Activated CD4-positive, alpha-beta memory T cell treated with anti-CD3 and anti-CD28 coated beads for 36 hours (primary cell): ENCODE measurements at places on chromosomes 1 and 21. TPM values are rescaled to one million over a fixed set of nuclear protein-coding genes. Genes with fewer than 3 reads are reported as not detected.
A peak's percentile ranks its signal among the peaks of the same experiment; 100 is the strongest.

DNA sequence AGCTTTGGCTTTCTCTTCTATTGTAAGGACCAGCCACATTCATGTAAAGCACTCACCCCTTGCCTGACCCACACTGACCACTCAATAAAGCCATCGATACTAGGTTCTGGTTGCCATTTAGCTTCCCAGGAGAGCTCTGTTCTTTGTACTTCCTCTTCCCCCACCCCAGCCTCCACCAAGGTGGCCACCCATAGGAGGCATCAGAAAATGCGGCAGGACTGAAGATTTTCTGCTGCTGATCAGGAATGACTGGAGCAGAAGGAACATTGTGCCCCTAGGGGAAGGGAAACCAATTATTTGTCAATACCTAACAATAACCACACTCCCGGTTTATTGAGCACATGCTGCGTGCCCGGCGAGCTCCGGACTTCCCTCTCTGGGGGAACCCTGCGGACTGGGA lies 5.2 kb upstream of the SMIM12 start:
- no peak for DNase-seq

GRCh38 chr1:233664804-233665574 lies 51.1 kb downstream of the KCNK1 start:
- DNase-seq: no peak

DNA sequence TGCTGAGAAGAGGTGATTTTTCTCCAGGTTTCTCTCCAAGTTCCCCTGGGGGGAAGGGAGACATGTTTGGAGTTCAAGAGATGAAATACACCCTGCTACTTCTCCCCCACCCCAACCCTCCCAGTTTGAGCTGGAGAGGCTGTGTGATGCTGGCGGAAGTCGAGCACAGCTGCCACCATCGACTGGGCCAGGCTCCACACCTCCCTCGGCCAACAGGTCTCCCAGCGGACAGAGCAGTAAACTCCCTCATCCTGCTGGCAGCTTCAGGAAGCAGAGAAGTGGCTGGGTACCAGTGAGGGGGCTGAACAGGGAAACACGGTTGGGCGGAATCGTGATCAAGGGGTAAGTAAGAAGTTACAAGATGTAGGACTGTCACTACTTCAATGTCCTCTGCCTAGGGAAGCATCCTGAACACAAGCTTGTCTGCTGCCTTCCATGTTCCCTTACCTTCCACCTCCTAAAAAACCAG lies 6.6 kb upstream of the NHLH1 start:
- DNase-seq: no peak

- no peak for DNase-seq
These were observed 22.2 kb upstream of the DPT start for GRCh38 chr1:168751195-168751650.

GRCh38 chr1:231465051-231465450 lies 43.0 kb upstream of the EGLN1 start:
- DNase-seq: peak; percentile 10

GRCh38 chr1:212442408-212442807 lies 9.7 kb downstream of the NENF start:
- DNase-seq: no peak

GRCh38 chr21:45546636-45547544 lies 4.7 kb upstream of the SLC19A1 start:
- DNase-seq: no peak

- DNase-seq: no peak
These were observed 97.5 kb upstream of the KCNJ6 start for GRCh38 chr21:38013741-38014140.

GRCh38 chr1:19044975-19045831 lies 88.7 kb upstream of the IFFO2 start:
- DNase-seq: peak; percentile 46

DNA sequence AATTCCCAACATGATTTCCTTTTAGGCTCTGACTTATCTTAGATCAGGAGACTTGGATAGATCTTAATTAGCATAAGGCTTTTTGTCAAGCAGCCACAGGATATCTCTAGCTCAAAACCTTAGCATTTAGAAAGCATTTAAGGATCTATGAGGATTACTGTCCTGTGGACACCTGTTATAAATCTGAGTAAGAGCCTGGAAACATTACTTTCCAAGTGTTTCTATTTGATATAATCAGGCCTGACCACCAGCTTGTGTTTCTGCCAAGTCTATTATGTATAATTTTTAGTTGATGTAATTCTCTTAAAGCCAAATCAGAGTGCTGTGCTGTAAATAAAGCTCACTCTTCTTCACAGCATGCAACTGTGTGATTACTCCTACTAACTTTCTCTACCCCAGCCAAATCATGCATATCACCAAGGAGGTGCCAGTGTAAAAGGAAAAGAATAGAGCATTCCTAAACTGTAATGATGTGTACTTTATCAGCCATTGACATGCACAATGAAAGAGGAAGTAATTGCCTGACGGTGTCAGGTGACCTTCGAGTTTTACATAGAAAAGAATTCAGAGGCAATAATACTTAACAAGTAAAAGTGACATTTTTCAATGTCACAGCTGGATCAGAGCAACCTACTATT lies 309.9 kb upstream of the PRMT6 start:
- DNase-seq: no peak

DNA sequence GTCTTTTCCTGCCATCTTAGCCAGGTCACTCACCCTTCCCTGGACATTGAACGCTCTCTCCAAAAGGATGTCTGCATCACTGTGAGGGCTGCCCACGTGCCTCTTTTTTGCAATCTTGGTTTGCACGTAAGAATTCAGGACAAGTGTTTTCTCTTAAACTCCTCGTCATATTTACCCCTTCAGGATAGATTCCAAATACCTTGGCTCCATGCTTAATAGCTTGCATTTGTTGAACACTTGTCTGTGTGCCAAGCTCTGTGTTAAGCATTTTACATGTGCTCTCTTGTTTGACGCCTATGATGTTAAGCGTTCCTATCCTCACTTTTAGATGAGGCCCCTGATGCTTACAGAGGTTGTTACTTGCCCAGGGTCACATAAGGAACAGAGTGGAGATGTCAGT lies 29.8 kb downstream of the RCSD1 start:
- no peak for DNase-seq

- DNase-seq: no peak
These were observed 87.0 kb downstream of the SYT14 start for GRCh38 chr1:210024996-210025395.

DNA sequence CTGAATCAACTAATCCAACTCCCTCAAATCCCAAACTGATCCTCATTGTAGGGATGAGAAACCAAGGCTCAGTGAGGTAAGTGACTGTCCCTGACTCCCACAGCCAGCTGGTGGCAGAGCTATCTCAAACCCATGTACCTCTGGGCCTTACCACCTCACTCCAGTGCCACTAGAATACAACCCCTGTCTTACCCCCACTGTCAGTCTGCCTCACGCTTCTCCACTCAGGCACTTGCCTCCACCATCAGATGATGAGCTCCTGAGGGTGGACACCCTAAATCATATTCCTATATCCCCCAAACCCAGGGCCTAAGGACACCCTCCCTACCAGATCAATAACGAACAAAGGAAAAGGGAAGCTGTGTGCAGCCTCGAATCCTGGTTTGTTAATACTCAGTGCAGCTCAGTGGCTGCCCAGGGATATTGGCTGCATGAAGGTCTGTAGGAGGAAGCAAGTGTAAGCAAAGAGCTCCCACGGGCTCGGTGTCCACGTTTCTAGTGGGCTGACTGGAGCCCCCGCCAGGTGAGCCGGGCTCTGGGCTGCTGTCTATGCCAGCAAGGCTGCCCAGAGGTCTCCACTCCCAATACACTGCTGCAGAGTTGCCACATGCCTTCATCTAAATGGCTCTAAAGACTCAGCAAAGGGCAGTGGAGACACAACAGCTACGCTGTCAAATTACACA lies 533.4 kb downstream of the MATN1 start:
- DNase-seq: no peak

GRCh38 chr1:191870490-191870889 lies 287.8 kb upstream of the RGS18 start:
- no peak for DNase-seq

DNA sequence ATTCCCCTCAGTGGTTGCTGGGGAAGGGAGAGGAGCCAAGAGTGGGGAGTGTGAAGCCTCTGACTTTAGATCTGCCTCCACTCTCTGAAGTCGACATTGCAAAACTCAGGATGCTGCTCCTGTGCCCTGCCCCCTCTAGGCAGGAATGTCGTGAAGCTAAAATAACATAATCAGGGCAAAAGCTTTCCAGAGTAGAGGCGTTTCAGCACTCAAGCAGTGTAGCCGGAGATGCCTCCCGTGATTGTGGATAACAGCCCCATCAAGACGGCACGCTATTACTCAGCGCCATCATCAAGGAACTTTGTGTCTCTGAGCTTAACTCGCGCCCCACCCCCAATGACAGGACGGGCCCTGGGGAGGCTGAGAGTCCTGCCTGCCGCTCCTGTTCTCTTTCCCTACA lies 60.0 kb downstream of the FBXO2 start:
- DNase-seq: no peak

DNA sequence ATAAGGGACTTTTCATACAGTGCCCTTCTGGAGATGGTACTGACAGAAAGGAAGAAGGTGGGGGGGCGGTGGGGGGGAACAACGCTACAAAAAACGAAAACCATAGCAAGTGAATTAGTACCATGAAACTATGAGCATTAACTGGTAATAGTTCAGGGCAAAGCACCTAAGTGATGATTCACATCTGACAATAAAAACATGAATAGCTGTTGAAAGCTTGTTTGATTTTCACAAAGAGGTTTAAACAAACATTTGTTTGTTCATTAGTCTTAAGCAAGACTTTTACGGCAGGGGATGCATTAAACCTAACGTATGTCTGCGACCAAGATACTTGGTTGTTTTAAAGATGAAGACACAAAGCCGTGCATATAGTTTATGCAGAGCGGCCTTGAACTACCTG lies 177.5 kb downstream of the LMO4 start:
- DNase-seq: no peak

DNA sequence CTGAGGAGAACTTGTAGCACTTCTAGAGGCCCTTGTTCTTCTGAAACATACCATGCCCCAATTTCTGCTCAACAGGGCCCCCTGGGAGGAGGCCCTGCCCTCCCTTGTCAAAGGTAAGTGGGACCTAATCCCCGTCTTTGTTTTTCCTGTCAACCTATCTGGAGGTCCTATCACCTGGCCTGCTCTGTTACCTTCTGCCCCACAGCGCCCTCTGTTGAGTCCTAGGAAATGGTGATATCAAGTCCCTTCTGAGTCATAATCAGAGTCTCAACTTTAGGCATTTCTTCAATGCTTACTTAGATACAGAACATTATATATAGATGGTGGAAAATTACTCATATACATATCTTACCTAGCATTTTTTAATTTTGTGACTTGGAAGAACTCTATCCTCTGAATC lies 28.2 kb upstream of the FCRL4 start:
- peak; percentile 37 for DNase-seq

GRCh38 chr1:203742436-203742835 lies 22.5 kb upstream of the LAX1 start:
- DNase-seq: no peak

DNA sequence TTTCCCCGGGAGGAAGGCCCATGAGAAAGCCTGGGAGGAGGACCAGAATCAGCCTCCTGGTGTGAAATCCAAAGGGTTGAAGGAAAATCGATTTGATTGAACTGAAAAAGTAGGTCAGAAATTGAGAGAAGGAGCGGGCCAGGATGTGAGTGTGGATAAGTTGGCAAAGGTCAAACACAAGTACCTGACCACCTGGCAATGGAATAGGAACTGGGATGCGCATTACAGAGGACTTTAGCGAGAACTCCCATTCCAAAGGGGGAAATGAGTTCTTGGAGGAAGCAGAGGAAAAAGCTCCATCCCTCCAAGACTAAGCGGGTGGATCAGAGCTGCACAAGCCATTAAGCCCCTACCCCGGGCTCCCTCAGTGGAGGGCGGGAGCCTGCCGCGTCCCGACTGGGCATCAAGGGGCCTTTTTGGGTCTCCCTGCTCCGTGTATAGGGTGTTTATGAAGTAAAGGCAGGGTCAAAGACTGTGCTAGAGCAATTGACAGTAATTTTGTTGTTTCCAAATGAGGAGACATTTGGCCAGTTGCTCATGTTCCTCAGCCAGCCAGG lies 56.4 kb downstream of the TGFB2 start:
- no peak for DNase-seq

DNA sequence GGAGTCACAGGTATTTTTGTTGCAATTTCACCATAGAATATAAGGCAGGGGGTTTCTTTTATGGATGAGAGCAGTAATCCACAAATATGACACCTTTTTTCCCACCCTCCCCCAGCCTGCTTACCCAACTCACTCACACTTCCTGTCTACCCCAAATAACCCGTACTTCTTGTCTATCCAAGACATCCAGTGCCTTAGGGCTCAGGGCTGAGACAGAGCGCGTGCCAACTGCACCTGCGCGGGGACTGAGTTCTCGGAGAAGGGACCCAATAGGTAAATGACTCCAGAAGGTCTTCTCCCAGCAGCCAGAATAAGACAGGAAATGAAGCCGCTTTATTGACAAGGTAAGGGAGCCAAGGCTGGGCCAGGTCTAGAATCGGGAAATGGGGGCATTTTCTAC lies 369.1 kb downstream of the SIPA1L2 start:
- no peak for DNase-seq

The MTOR gene
- total RNA-seq: 35.8 TPM

The TMEM51 gene
- total RNA-seq: not detected

The TAL1 gene
- total RNA-seq: 0.07 TPM

The NFIA gene
- 5.3 TPM for total RNA-seq

The FBXO28 gene
- 20.0 TPM for total RNA-seq

The CDCA8 gene
- total RNA-seq: 55.0 TPM

The GBP6 gene
- total RNA-seq: 0.73 TPM

The PPM1J gene
- 0.69 TPM for total RNA-seq
